ENCODE measurements at places on chromosomes 2 and 18.

DNA sequence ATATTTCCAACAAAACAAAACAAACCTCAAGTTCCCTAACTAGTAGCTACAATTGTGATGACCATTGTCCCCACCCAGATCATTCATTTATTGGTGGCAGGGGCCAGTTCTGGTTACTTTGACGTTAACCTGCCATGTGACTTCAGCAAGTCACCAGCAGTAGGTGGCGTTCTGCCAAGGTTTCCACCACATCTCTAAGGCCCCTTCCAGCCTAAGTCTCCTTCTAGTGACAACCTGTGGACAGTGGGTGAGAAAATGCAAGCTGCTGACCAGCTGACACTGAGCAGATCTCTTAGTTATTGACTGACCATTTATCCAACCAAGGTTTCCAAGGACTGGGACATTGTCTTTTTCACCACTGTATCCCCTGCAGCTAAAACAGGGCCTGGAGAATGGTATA, 98.4 kb downstream of the GPR39 start:
- no peak for DNase-seq

- DNase-seq: peak; percentile 89
Measured at GRCh38 chr2:177604271-177605065, 211.9 kb downstream of the AGPS start.

DNA sequence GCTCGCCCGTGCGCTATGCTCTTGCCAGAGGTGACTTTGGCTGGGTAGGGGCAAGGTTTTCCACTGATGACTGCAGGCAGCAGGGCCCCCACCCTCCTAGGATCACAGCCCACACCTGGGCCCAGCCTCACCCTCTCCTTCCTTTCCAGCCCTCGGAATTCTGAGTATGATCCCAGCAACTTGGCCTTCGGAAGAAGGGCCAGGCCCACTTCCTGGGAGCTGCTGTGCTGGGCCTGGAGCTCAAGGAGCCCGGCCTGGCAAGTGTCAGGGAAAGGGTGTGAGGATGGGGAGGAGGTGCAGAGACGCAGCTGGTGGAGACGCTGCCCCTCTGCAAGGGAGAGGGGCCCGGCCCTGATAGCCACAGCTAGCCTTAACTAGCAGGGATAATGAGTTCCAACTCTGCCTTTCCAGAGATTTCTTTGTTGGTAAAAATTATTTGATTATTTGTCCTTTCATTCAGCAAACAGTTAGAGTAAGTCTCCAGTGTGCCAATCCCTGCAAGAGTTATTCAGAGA, 1.7 kb upstream of the CNDP1 start:
- no peak for DNase-seq

GRCh38 chr2:76953733-76954347, 568.3 kb downstream of the LRRTM4 start:
- DNase-seq: peak; percentile 9

DNA sequence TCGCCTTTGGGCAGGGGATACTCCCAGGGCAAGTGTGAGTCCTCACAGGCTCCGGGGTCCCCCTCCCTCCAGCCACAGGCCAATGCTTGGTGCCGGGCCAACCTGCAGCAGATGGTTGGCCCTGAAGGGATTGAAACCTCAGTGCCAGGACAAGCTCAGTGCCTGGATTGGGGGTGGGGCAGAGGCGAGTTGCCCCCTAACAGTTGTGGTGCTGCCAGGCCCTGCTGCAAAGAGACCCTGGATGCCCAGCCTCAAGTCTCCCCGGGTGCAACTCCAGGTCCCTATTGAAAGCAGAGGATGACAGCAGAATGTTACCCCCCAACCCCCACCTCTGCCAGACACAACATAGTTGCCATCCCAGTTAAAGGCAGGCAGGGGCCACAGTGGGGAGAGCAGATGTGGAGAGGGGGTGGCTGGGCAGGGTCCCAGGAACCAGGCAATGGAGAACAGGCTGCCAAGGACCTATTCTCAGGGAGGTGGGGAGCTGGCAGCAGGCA, 9.5 kb upstream of the RNF103 start:
- no peak for DNase-seq

DNA sequence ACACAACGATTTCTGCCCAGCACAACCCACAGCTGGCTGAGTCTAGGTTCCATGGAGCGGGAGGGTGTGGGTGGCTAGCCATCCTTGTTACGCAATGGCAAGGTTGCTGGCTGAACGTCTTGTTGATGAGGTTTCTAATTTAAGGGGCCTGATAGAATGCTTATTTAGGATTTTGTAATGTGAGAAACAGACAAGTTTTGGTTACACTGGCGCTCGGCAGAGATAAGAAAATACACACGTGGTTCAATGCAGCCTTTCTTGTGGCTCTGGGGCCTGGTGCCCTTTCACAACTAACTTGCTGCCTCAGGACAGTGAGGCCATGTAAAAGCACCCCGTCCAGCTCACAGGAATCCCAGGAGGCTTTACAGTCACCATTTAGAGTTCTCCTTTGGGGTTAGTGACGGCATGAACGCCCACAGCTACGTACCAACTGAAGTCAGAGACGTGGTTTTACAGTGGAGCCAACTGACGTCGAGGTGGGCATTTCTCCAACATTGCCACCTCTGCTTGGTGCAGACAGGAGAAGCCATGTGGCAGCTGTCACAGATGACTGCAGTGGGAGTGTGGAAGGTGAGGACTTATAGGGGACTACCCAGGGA, 29.7 kb upstream of the PIEZO2 start:
- no peak for DNase-seq

- no peak for DNase-seq
Measured at GRCh38 chr2:234136461-234136860, 86.0 kb downstream of the SPP2 start.

- no peak for DNase-seq
Measured at GRCh38 chr2:14303366-14304115, 329.0 kb upstream of the LRATD1 start.

- DNase-seq: no peak
Measured at GRCh38 chr2:31267437-31268120, 33.6 kb downstream of the EHD3 start.

DNA sequence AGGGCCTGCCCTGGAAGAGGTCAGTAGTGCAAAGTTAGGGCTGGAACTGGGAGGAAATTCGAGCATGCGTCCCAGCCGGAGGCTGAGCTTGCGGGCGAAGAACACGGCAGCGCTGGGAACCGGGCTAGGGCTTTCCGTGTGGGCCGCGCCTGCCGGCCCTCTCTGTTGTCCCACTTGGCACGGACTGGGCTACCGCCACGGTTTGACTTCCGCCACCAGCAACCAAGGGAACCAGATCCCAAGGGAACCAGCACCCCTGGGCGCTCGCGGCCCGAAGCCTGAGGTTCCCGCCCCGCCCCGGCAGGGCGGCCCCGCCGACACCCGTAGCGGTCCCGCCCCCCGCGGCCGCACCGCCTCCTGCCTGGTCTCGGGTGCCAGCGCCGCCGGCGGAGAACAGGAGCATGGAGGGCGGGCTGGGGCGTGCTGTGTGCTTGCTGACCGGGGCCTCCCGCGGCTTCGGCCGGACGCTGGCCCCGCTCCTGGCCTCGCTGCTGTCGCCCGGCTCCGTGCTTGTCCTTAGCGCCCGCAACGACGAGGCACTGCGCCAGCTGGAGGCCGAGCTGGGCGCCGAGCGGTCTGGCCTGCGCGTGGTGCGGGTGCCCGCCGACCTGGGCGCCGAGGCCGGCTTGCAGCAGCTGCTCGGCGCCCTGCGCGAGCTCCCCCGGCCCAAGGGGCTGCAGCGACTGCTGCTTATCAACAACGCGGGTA, at the start of gene SPR:
SPR (plus strand) TSS at position 377 of the 708 bp plus-strand sequence; CDS start at position 402, 25 bp downstream.
- DNase-seq: peak; percentile 85

Data from adipocyte (in vitro differentiated cells).